ENCODE measurements at places on chromosomes 4 and X.

- DNase-seq = no peak
These were observed 23.7 kb downstream of the ELF4 start for GRCh38 chrX:130086447-130087206.

GRCh38 chr4:120616-121015, 3.7 kb upstream of the ZNF718 start:
- DNase-seq = no peak

GRCh38 chr4:8040607-8041006, 100.9 kb upstream of the AFAP1 start:
- DNase-seq = no peak

DNA sequence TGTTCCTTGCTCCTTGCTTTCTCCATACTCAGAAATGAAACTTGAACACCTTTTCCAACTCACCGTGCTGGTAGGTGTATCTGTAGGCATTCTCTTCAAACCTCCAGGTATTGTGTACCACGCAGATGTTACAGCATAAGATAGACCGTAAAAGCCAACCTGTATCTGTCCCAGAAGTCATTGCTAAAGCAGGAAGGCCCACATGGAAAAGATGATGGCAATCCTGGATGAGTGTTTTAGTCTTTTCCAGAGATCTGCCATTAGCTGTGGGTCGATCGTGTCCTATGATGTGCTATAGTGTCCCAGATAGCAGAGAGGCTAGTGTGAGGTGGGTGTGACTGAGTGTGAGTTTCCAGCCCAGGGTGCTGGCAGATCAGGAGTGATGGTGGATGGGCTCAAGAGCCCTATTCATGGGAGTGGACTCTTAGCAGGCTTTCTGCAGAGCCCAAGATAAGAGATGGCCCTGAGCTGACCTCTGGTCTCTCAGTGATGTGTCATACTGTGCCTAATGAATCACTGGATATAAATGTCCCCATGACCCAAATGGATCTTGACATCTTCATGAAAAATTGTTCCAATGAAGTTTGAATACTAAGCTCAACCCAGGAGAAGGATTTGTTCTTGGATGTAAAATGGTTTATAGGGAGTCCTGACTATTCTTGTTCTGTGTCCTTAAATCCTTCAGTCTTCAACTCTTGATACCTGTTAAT, 69.1 kb upstream of the WDR1 start:
- DNase-seq = peak; percentile 50

DNA sequence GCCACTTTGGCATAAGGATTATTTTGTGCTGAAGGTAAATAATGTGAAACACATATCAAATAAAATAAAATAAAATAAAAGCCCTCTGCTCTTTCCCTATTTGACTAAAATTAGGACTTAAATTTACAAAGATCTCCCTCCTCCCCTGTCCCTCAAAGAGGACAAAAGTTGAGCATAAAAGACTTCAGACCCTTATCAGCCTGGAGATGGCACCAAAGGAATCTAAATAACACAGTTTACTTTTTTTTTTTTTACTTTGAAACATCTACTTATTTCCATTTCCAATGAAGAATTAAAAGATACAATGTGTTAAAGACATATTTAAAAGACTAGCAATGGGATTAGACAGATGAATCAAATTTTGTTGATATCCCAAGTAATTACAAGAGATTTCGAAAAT, 89.7 kb downstream of the EPHA5 start:
- peak; percentile 11 for DNase-seq

DNA sequence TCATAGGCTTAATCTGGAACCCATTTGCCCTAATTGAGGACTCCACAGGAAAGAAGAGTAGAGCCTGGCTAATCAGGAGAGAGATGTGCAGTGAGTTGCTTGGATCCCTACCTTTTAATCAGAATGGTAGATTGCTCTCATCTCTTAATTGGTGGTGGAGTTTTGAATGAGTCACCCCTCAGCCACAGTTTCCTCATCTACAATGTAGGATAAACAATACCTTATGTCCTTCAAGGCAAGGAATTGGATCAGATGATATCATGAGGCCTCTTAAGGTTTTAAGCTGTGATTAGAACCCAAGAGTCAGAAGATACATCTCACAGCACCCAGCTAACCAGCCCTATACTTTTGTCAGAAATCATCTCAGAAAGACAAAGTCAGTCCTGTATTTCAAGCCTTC, 39.1 kb downstream of the PDGFRA start:
- DNase-seq = peak; percentile 24

- DNase-seq = no peak
These were observed 87.8 kb downstream of the WWC2 start for GRCh38 chr4:183186813-183187212.

- DNase-seq = no peak
These were observed at the start of gene CLDN34 for GRCh38 chrX:9966775-9967408. Gene CLDN34 (plus strand): TSS chrX:9967358. CDS start chrX:9967358, 0 bp downstream.

- DNase-seq = no peak
These were observed 263.7 kb upstream of the AGTR2 start for GRCh38 chrX:115906881-115907280.

GRCh38 chr4:36010397-36010929, 233.9 kb downstream of the ARAP2 start:
- no peak for DNase-seq

- DNase-seq = peak; percentile 6
These were observed 87.9 kb downstream of the LRRC66 start for GRCh38 chr4:51932261-51932660.

DNA sequence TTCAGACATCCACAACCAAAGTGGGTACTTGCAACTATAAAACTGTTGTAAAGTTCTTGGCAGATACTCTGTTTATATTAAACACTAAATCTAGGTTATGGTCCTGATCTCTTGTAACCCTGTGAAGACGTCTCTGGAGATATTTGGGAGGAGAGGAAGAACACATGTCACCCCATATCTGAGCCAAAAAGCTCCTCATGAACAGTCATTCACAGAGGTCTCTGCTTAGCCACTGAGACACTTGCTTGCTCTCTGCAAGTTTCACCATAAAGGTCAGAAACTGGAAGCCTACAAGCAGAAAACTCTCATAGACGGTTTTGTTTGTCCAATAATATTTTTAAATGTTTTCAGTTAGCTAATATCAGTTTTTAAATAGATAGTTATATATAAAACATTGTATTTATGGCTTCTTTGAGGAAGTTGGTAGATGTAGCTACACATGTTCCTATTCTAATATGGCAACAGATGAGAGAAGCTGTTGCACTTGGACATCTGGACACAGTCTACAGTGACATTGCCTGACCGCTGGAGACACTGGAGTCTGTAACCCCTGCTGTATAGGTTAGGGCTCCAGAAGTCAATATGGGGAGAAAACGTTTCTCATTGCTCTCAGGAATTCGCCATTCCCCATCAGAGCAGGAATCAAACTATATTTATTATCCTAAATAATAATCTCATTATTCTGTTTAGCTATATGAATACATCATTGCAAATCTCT, 73.6 kb downstream of the C4orf46 start:
- no peak for DNase-seq

GRCh38 chrX:74179499-74179898, 124.5 kb upstream of the ZCCHC13 start:
- no peak for DNase-seq

GRCh38 chrX:68880846-68881552, 52.2 kb downstream of the EFNB1 start:
- no peak for DNase-seq

GRCh38 chrX:39311646-39312045, 510.4 kb downstream of the MID1IP1 start:
- DNase-seq = no peak

- DNase-seq = no peak
These were observed 333.9 kb downstream of the PDHA2 start for GRCh38 chr4:96173756-96174155.

- no peak for DNase-seq
These were observed 131.8 kb downstream of the OR13H1 start for GRCh38 chrX:131675596-131676194.

DNA sequence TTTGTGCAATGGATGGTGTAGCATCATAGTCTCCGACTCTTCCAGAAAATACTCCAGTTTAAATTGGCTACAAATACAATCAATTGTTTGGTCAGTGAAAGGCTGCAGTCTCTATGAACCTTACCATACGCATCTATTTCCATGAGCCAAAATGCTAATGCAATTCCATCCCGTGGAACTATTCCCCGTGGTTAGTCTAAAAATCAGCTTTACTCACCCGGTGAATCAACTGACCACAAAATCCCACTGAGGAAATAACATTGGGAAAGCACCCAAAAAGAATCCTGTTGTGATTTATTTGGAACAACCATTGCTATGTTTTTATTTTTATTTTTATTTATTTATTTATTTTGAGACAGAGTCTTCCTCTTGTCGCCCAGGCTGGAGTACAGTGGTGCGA, 87.1 kb downstream of the DHX15 start:
- no peak for DNase-seq

DNA sequence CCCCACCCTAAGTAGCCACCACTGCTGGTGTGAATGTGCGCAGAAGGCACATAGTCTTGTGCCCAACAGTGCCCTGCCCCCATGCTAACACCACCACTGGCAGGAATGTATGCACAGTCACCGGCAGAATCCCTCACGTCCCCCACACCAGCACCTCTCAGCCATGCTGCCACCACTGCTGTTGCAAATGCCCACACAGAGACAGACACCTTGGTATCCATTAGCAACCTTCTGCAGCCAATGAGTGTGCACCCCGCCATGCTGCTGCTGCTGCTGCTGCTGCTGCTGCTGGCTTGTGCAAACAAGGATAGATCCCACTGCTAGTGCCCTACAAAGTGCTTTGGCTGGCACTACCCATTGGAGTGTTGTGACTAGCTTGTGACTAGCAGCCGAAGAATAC, 52.4 kb upstream of the MMAA start:
- DNase-seq = no peak

DNA sequence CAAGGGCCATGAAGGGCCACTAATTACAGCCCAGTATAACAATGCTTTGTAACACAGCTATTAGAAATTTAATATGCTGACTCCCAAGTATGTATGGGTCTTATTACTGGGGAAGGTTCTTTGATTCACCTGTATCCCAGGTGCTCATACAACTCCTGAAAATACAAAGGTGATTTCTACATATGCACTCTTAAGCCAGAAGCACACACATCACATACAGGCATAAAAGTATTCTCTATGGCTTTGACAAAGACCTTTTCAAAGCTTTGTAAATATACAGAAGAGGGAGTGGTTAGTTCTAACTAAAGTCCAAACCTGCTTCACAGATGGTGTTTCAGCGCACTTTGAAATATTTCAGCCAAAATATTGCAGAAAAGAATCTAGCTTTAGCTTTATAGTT, 191.5 kb downstream of the SNCA start:
- DNase-seq = no peak

- no peak for DNase-seq
These were observed 186.1 kb upstream of the STS start for GRCh38 chrX:6961286-6962005.

DNA sequence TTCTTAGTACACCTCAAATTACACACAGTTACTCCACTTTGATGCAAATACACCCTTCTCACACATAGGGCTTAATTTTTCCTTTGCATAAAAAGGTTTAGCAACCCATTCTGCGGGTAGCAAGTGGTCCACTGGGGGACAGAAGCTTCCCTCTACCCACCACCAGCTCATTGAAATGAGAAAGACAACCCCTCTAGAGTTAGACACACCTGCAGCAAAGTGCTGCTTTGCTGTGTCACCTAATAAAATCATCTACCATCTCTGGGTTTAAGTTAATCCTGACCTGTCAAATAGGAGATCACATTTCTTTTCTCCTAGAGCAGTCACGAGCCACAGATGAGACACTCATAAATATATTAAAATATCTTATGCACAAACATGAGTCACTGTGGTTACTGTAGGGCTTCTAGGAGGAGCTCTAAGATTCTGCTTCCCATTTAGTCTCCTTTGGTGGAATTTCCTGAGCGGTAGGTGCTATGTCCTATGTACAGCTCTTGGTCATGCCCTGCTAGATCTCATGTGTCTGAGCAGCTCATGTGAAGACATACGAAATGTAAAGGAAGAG, 11.9 kb downstream of the BMX start:
- no peak for DNase-seq

- no peak for DNase-seq
These were observed 8.4 kb upstream of the SH3RF1 start for GRCh38 chr4:169279108-169279507.

GRCh38 chr4:2407991-2408342, 10.5 kb downstream of the ZFYVE28 start:
- no peak for DNase-seq

DNA sequence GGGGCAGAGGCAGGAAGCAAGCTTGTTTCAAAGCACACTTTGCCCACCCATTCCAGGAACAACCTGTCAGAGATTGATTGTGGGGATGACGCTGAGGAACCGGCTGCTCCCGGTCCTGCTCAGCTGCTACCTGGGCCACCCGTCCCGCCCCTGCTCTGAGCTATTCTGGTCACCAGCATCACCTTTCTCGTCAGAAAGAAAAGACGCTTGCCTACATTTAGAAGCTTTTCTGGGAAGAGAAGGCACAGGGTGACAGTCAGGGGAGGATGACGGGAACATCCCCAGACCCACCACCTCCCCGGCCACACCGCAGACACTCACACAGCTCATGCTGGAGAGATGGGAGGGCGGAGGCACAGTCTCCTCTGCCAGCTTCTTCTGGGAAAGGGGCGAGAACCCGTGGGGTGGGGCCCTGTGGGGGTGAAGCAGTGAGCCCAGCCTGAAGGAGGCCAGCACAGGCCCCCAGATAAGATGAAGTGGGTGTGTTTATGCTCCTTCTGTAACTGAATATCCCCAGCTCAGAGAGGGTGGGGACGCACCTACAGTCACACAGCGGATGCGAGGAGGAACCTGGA, 81.8 kb downstream of the CPZ start:
- no peak for DNase-seq

GRCh38 chr4:125314676-125315575, at the start of gene FAT4:
Gene FAT4 (plus strand): TSS chr4:125314955. CDS start chr4:125316412, 1,457 bp downstream.
- DNase-seq = peak; percentile 96

DNA sequence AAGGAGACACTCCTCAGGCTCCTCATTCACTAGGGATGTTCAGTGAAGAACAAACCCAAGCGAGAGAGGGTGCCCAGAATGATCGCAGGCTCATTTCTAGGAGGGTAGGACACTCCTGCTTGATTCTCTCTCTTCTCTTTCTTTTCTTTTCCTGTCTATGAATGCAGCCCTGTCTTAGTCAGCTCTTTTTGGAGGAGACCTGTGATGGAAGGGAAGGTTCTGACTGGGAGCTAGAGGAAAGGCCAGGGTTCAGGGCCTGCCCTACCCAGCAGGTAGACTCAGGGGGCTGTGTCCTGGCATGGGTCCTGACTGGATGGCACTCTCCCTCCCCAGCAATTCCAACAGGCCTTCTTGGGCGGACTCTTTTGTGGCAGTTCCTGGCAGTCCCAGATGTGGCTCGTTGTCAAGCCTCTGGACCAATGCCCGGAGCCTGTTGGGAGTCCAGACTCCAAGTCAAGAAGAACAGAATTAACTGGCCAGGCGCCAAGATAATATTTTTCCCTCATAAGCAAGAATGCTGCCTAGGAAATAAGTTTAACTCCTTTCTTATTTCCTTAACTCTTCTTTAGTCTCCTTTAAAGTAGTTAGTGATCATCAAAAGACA, 139.4 kb upstream of the SCML1 start:
- DNase-seq = no peak

- DNase-seq = peak; percentile 26
These were observed 45.1 kb downstream of the CHM start for GRCh38 chrX:86002076-86002896.

All from EL (cell line).